ENCODE measurements at places on chromosomes 12 and 14. TPM values are rescaled to one million over a fixed set of nuclear protein-coding genes. Genes with fewer than 3 reads are reported as not detected.

- H3K27ac ChIP-seq: peak overlapping the region; percentile 91
- H3K36me3 ChIP-seq: no peaks in the 10 kb centered on the region
- H3K27me3 ChIP-seq: no peaks in the 10 kb centered on the region
- peak; percentile 70 for DNase-seq
- H3K4me1 ChIP-seq: peaks cover 28% of the 10 kb centered on the region
- H3K4me3 ChIP-seq: peak overlapping the region; percentile 79
Observed at GRCh38 chr12:9064815-9065606, 50.7 kb downstream of the A2M start.

DNA sequence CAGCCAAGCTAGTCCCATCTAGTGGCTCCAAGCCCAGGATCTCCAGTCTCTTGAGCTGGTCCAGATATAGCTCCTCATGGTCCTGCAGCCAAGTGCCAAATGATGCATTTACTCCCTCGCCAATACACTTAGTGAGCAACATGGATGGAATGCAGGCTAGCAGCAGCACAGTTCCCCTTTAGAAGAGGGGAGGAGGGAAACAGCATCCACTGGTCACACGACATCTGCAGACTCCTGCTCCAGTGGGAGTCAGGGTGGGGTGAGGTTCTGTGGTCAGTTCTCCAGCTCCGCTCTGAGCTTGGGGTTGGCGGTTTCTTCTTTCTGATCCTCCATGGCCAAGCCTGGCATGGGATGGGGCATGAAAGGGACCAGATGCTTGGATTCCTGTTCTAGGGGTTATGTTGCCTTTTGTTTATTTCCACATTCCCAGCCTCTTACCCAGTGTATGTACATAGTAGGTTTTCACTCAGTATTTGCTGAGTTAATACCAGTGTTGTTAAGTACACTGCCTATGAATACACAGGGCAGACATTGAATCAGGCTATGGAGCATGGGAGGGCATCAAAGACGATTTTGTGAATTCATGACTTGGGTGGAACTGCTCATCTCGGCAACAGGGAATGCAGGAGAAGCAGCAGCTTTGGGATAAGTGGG, 57.3 kb downstream of the GALNT16 start:
- H3K36me3 ChIP-seq: no peaks in the 10 kb centered on the region
- no peak overlapping the region for H3K27ac ChIP-seq
- DNase-seq: peak; percentile 34

GRCh38 chr14:46490238-46490685, 161.3 kb downstream of the RPL10L start:
- H3K27ac ChIP-seq: no peak overlapping the region
- no peak for DNase-seq
- H3K4me1 ChIP-seq: peaks cover 5% of the 10 kb centered on the region
- no peaks in the 10 kb centered on the region for H3K36me3 ChIP-seq
- no peak overlapping the region for H3K4me3 ChIP-seq
- no peaks in the 10 kb centered on the region for H3K27me3 ChIP-seq

GRCh38 chr14:99241325-99242010, 30.5 kb downstream of the BCL11B start:
- no peaks in the 10 kb centered on the region for H3K36me3 ChIP-seq
- peak overlapping the region; percentile 69 for H3K27ac ChIP-seq
- no peak overlapping the region for H3K4me3 ChIP-seq
- H3K4me1 ChIP-seq: peaks cover 64% of the 10 kb centered on the region

DNA sequence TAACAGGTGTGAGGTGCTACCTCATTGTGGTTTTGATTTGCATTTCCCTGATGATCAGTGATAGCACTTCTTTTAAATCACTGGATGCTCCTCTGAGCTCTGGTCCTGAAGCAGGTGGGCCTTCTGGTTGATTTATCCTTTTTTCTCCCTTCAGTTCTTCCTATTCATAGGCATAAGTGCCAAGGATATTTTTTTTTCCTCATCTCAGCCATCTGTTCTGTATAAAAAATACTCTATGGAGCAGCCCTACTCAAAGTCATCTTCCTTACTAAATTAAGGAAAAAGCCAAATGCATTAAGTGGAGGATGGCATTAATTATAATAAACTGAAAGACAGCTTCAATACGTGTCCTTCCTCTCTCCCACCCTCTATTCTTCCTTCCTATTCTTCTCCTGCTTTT, 18.4 kb downstream of the SPIC start:
- H3K4me1 ChIP-seq: no peaks in the 10 kb centered on the region
- DNase-seq: no peak
- H3K4me3 ChIP-seq: no peak overlapping the region
- no peaks in the 10 kb centered on the region for H3K36me3 ChIP-seq
- peaks cover 16% of the 10 kb centered on the region for H3K27me3 ChIP-seq

DNA sequence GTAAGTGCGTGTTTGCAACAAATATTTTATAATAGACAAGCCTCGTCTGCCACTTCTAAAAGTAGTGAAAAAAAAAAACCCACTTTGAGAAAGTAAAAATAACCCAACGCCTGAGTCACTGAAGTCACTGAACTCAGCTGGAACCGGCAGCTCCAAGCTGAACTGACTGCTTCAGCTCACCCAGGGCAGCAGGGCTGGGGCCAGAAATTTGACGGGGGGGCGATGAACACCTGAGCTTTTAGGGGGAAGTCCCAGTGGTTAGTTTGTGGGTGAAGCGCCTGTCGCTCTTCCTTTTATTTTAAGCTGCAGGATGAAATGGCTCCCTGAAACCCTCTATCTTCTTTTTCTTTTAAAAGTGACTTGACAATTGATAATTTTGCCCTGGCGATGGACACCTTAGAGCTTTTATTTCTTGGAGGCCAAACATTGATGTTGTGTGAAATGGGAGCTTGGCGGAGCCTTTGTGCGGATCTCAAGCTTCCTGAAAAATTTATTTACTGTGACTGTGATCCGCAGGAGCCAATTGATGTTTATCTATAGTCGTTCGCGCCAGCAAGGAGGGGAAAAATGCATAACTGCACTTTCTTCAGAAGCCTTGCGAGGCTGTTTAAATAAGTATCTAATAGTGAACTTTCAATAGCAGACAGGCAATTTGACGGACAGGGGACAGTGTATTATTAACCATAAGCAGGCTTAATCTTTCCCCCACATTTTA, 173.2 kb upstream of the MYL2 start:
- H3K27me3 ChIP-seq: peaks cover 6% of the 10 kb centered on the region
- H3K4me3 ChIP-seq: no peak overlapping the region
- H3K36me3 ChIP-seq: no peaks in the 10 kb centered on the region
- H3K27ac ChIP-seq: no peak overlapping the region

DNA sequence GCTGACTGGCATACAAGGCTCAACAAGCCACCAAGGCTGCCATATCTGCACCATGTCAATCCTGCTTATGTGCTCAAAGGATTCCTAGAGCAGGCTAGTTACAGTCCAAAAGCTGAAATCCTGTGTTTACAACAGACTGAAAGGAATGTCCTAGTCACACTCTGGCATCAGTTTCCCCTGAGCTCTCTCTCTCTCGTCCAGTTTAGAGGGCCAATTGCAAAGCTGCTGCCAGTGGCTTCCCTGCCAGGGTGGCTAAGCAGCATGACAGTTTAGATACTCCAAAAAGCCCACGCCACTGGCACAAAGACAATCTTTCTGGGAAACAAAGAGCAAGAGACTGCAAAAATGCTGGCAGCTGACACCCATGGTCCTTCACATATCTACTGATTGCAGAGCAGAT, 392.1 kb downstream of the RPS29 start:
- no peak for DNase-seq
- H3K27ac ChIP-seq: no peak overlapping the region
- H3K27me3 ChIP-seq: peaks cover 2% of the 10 kb centered on the region
- no peak overlapping the region for H3K4me3 ChIP-seq
- peaks cover 11% of the 10 kb centered on the region for H3K4me1 ChIP-seq

DNA sequence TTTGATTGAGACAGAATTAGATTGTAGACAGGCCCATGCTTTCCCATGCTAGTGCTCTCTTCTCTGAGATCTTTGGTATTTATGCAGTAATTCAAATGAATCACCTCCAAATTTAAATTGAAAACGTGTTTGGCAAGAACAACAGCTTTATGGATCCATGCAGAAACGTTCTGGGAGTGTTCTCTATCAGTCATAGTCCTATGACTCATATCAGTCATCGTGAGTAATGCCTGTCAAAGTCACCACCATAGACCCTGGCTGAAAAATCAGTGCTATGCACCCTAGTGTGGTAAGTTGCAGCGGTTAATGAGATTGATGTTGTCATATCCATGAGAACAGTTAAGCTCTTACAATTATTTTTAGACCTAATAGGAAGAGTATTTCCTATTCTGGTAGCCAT, 90.1 kb upstream of the FOXG1 start:
- no peak overlapping the region for H3K4me3 ChIP-seq
- DNase-seq: no peak
- H3K27me3 ChIP-seq: no peaks in the 10 kb centered on the region
- H3K4me1 ChIP-seq: peaks cover 3% of the 10 kb centered on the region
- H3K36me3 ChIP-seq: no peaks in the 10 kb centered on the region

GRCh38 chr12:131591136-131591535, 119.8 kb upstream of the SFSWAP start:
- no peak overlapping the region for H3K4me3 ChIP-seq
- H3K4me1 ChIP-seq: no peaks in the 10 kb centered on the region
- peaks cover 21% of the 10 kb centered on the region for H3K27me3 ChIP-seq
- no peaks in the 10 kb centered on the region for H3K36me3 ChIP-seq
- no peak overlapping the region for H3K27ac ChIP-seq
- DNase-seq: no peak

- H3K4me1 ChIP-seq: no peaks in the 10 kb centered on the region
- no peaks in the 10 kb centered on the region for H3K27me3 ChIP-seq
- DNase-seq: peak; percentile 60
- no peaks in the 10 kb centered on the region for H3K36me3 ChIP-seq
Observed at GRCh38 chr12:121110211-121110940, 22.3 kb upstream of the P2RX7 start.

GRCh38 chr14:97196336-97196735, 399.2 kb downstream of the VRK1 start:
- peaks cover 46% of the 10 kb centered on the region for H3K27me3 ChIP-seq
- no peaks in the 10 kb centered on the region for H3K36me3 ChIP-seq
- no peaks in the 10 kb centered on the region for H3K4me1 ChIP-seq

GRCh38 chr12:49054524-49054923, 6.1 kb downstream of the KMT2D start:
- peaks cover 27% of the 10 kb centered on the region for H3K36me3 ChIP-seq
- DNase-seq: no peak
- H3K27me3 ChIP-seq: no peaks in the 10 kb centered on the region
- no peak overlapping the region for H3K4me3 ChIP-seq
- no peak overlapping the region for H3K27ac ChIP-seq

DNA sequence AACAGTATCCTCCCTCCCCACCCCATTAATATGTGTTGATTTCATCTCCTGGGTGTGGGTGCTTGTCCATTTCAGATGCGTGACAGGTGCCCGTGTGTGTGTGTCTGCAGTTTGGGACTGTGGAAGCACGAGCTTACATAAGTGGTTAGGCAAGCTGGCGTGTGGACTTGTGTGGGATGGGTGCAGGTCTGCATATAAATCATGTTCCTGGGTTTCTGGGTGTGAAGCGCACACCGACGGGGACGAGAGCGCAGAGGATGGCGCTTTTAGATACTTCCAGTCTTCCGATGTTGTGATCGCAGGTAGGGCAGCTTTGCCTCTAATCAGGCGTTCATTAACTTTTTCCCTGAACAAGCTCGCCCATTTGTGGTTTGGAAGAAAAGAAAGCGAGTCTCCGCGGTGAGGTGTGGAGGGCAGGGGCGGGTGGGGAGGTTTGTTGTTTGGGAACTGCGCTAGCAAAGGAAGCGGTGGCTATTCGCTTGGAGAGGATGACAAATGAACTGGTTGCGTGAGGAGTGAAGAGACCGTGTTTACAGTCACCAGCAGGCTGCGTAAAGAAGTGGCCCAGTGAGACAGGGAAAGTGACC, 865 bp downstream of the RGS6 start:
- no peaks in the 10 kb centered on the region for H3K36me3 ChIP-seq
- H3K4me1 ChIP-seq: peaks cover 11% of the 10 kb centered on the region
- no peak overlapping the region for H3K27ac ChIP-seq

DNA sequence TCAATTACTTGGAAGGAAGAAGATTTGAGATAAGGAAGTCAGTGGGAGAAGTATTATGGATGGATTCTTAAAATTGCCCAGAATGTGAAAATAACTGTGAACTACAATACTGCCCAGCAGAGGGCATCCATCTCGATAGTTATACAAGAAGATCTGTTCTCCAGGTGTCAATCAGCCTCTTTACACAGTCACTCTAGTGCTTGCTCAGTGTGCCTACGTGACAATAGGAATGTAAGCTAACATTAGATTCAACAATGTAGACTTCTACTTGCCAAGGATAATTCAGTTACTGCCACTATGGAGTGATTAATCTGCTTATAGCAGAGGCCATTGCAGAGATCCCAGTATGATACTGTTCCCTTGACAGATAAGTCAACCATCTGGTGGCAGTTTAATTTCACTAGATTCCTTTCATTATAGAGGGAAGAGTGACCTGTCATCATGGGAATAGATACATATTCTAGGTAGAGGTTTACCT, 10.6 kb upstream of the MAP4K5 start:
- H3K27ac ChIP-seq: no peak overlapping the region
- H3K4me3 ChIP-seq: no peak overlapping the region
- H3K36me3 ChIP-seq: peaks cover 3% of the 10 kb centered on the region
- H3K27me3 ChIP-seq: no peaks in the 10 kb centered on the region
- peaks cover 1% of the 10 kb centered on the region for H3K4me1 ChIP-seq
- no peak for DNase-seq

DNA sequence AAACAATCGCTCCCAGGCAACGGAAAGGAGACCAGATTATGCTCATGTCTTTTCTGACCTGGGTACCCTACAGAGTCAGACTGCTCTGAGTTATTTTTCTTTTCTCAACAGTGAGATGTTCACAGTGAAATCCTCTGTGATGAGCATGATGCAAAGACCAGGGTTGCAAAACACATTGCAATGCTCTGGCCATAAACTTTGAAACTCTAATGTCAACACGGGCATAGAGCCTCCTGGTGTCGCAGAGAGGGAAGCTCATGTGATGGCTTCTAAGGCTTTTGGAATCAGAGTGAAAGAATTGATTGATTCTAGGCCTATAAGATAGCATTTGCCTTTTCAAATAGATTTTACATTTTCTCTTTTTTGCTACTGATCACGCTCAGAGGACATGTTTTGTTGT, 193.4 kb downstream of the RASSF9 start:
- H3K4me3 ChIP-seq: no peak overlapping the region
- H3K27me3 ChIP-seq: no peaks in the 10 kb centered on the region
- H3K4me1 ChIP-seq: peaks cover 47% of the 10 kb centered on the region
- H3K27ac ChIP-seq: no peak overlapping the region

GRCh38 chr14:67508956-67509355, 20.4 kb upstream of the TMEM229B start:
- DNase-seq: no peak
- H3K4me1 ChIP-seq: peaks cover under 1% of the 10 kb centered on the region
- no peak overlapping the region for H3K4me3 ChIP-seq
- H3K27ac ChIP-seq: no peak overlapping the region
- H3K36me3 ChIP-seq: no peaks in the 10 kb centered on the region

GRCh38 chr12:107115119-107115518, 21.8 kb upstream of the CRY1 start:
- peaks cover 19% of the 10 kb centered on the region for H3K27me3 ChIP-seq
- H3K36me3 ChIP-seq: no peaks in the 10 kb centered on the region
- DNase-seq: no peak
- H3K4me1 ChIP-seq: peaks cover 8% of the 10 kb centered on the region
- no peak overlapping the region for H3K27ac ChIP-seq

Gene KRT74
- not detected for total RNA-seq

Gene POLE2
- 8.3 TPM for total RNA-seq

Gene SIX6
- total RNA-seq: not detected

Gene SPX
- not detected for total RNA-seq

Gene ARMH4
- 19.8 TPM for total RNA-seq

Gene MSRB3
- 20.4 TPM for total RNA-seq

Gene MORN3
- 0.99 TPM for total RNA-seq

Gene WSCD2
- 0.13 TPM for total RNA-seq

Gene IL31
- not detected for total RNA-seq

Data from mesothelial cell of epicardium (in vitro differentiated cells).